ENCODE measurements at places on chromosomes 1 and 21. TPM values are rescaled to one million over a fixed set of nuclear protein-coding genes. Genes with fewer than 3 reads are reported as not detected.

- no peak for DNase-seq
Observed at GRCh38 chr1:68320349-68320748, 88.0 kb upstream of the WLS start.

GRCh38 chr1:93690921-93691789 is 9.5 kb upstream of the BCAR3 start:
- DNase-seq = no peak

DNA sequence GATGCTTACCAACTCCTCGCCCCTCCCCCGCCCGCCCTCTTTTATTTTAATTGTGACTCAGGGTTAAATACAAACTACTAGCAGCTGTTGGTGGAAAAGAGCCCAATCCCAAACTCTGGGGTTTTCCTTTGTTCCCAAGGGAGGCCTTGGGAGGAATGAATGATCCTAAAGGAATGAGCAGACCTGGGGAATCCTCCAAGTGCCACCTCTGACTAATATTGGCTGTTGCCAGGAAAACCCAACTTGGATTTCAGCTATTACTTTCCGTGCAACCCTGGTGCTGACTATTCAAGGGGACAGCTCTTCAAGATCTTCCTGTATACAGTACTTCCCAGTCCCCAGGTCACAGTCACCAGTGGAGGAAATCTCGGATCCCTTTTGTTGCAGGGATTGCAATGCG is 1.3 kb upstream of the S100A10 start:
- no peak for DNase-seq

Gene PAPPA2
- 1.6 TPM for total RNA-seq

Gene VANGL2
- 7.1 TPM for total RNA-seq

Gene TRMT13
- 25.8 TPM for total RNA-seq

Gene ARHGEF2
- 196 TPM for total RNA-seq

GRCh38 chr1:179786815-179787685 is 44.0 kb downstream of the FAM163A start:
- no peak for DNase-seq

- DNase-seq = no peak
Observed at GRCh38 chr1:234620272-234621126, 10.5 kb upstream of the IRF2BP2 start.

- no peak for DNase-seq
Observed at GRCh38 chr1:230125640-230126528, 58.8 kb downstream of the GALNT2 start.

DNA sequence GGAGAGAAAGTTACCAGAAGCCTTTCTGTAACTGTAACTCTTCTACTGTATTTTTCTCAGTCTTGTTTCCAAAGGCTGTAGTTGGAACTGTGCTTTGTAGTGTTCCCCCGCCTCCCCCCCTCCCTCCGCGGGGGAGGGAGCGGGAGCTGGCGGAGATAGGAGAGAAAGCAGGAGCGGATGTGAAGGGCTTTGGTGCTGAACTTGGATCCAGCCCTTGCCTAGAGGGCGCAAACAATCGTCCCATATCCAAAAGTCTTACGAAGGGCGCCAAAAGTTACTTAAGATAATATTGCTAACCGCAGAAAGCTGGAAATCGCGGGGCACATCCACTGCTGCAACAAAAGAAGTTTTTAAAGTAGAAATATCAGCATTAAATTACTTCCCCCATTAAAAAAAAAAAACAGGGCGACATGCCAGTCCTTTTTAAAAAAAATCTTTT is 2.4 kb upstream of the NFIA start:
- peak; percentile 88 for DNase-seq

Gene TRAF5
- 22.0 TPM for total RNA-seq

- no peak for DNase-seq
Observed at GRCh38 chr1:109617291-109617801, 2.1 kb downstream of the GNAT2 start.

Gene TIE1
- total RNA-seq = 58.0 TPM

Gene ARHGEF16
- total RNA-seq = 20.6 TPM

Gene DCDC2B
- total RNA-seq = not detected

GRCh38 chr1:239539051-239539450 is 152.7 kb downstream of the CHRM3 start:
- DNase-seq = no peak

DNA sequence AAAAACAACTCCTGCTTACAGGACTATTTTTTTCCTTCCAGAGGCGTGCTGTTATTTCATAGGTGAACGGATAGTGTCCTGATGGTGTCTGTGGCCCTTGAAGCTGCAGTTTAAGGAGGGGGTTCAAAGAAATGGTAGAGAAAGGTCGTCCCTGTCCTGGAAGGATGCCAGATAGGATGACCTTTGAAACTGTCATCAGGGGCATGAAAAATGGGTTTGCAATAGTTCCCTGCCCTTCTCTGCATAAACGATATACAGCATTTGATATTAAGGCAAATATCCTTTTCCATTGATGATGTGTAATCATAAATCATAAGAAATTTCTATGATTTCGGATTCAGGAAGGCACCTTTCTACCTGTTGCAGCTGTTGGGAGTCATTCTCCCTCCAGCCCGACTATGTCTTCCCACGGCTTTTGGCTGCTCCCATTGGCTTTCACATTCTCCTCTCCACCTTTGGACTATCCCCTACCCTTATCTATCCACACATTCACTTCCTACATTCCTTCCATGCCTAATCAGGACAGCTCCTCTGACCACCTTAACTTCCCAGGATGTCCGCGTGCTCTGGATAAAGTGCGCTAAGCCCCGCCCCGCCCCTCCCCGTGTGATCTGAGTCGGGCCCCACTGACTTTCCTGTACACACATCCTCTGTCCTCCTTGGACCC is 209.8 kb downstream of the DISC1 start:
- no peak for DNase-seq

DNA sequence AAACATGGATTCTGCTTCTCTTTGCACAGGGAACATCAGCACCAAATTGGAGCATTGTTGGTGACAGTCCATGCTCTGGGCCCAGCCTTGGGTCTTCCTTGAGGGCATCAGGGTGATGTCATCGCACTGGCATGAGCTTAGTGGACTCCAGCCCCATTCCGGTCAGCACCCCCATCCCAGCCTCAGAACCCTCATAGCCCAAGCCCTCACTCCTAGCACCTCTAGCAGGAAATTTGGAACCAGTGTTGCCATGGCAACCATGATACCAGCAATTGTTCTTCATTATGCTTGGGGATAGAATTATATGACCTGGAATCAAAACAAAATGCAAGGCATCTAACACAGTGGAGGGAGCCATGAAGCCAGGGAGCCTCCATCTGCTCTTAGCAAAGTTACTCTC is 83.1 kb downstream of the VWA5B1 start:
- no peak for DNase-seq

DNA sequence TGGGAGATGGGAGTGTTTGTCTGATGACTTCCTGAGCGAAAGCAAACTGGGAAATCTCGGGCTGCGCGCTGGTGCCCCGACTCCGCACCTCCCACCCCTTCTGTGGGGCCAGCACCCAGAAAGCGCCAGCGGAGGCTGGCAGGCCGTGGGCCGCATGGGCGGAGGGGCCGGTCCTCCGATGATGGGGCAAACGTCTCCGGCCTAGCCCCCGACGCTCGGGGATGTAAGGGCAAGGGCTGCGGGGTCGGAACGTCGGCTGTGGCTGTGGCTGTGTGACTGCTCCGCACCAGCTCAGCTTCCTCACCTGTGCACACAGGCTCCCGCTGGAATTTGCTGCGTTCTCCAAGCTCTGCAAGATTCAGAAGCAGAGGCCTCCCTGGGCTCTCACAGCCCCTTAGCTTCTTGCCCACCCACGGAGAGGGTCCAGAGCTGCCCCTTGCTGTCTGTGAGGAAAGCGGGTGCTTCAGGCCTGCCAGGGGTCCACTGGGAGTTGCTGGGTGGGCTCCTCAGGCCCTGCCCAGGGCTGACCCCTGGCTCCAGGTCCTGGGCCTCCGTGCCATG is 35.0 kb downstream of the COL18A1 start:
- no peak for DNase-seq

GRCh38 chr1:63428815-63429214 is 61.4 kb downstream of the ALG6 start:
- DNase-seq = no peak

DNA sequence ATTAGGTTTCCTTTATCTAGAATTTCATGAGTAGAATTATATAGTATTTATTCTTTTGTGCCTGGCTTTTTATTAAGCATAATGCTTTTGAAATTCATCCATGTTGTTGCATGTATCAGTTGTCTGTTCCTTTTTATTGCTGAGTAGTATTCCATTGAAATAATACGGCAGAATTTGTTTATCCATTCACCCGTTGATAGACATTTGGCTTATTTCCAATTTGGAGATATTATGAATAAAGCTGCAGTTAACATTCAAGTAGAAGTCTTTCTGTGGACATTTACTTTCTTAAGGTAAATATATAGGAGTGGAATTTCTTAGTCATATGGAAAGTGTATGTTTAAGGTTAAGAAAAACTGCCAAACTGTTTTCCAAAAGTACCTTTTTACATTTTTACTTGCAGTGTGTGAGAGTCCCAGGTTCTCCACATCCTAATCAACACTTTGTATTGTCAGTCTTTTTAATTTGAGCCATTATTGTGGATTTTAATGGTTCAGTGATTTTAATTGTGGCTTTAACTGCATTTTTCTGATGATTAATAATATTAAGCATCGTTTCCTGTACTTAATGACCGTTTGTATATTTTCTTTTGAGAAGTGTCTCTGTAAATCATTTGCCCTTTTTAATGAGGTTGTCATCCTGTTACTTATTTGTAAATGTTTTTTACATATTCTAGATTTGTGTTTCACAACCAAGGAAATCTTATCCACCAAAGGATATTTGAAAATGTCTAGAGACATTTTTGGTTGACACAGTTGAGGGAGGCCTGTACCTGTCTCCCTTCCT is 22.7 kb downstream of the KCTD3 start:
- DNase-seq = no peak

GRCh38 chr1:53128401-53128800 is 14.0 kb downstream of the SLC1A7 start:
- DNase-seq = peak; percentile 14

DNA sequence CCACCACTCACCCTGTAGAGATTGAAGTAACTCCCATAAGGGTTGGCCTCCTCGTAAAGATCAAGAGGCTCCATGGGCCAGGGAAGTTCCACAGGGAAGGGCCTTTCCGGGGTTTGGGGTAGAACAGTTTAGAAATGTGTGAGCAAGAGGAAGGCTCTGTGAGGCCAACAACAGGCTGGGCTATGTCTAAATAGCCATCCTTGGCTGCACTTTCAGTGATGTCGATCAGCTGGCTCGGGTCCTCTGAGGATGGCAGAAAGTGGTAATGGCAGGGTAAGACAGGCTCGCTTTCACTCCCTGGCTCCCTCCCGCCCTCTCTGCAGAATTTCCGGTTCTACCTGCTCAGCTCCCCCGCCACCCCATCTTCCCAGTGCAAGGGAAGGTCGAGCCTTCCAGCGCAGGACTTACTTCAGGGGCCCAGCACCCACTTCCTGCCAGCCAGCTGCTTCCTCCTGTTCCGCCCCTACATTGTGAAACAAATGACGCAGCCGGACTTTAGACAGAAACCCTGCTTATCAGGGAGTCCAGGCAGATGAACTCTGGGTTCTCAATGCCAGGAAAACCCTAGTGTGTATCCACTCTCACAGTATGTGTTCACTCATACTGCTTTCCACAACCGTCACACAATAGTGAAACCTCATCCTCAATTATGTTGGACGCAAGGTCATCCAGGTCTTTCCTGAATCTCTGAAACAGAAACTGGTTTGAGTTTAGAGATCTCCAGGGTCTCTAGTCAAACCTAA is 7.3 kb downstream of the F11R start:
- DNase-seq = peak; percentile 79

- peak; percentile 72 for DNase-seq
Observed at GRCh38 chr1:169586395-169587255, at the start of gene F5. Gene F5 (minus strand): TSS chr1:169586481. CDS start chr1:169586386, 95 bp downstream.

Gene PRRX1
- 169 TPM for total RNA-seq

Gene GPX7
- total RNA-seq = 12.2 TPM

GRCh38 chr1:212595787-212596714 is 12.5 kb upstream of the ATF3 start:
- DNase-seq = no peak

DNA sequence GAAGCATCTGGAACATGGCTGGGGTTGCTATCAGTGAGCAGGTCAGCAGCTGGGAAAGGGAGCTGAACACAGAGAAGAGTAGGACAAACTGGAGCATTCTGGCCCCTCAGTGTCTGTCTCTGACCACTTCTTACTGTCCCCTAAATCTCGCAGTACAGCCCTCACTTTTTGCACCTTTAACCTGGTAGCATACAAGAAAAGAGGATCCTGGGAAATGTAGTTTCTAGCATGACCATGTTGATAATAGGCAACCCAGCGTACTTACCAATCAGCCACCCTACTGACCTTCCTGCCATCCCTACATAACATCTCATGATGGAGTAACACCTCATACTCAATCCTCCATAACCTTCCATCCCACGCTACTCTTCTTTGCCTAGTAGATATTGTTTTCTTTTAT is 99.1 kb upstream of the RAVER2 start:
- no peak for DNase-seq

DNA sequence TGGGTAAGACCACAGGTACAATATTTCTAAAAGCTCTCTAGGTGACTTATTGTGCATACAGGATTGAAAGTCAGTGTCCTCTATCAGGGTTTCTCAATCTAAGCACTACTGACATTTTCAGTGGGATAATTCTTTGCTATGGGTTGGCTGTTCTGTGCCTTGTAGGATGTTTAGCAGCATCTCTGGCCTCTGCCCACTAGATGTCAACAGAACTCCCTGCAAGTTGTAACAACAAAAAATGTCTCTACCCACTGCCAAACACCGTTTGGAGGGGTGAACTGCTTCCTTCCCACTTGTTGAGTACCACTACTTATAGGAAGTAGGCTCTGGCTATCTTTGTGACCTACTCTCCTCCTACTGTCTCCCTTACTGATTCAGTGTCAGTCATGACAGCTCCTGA is 90.1 kb upstream of the ZRANB2 start:
- no peak for DNase-seq

Gene KPRP
- total RNA-seq = not detected

Gene TMEM59
- total RNA-seq = 283 TPM

- DNase-seq = peak; percentile 59
Observed at GRCh38 chr1:192787914-192788585, 20.8 kb upstream of the RGS2 start.

DNA sequence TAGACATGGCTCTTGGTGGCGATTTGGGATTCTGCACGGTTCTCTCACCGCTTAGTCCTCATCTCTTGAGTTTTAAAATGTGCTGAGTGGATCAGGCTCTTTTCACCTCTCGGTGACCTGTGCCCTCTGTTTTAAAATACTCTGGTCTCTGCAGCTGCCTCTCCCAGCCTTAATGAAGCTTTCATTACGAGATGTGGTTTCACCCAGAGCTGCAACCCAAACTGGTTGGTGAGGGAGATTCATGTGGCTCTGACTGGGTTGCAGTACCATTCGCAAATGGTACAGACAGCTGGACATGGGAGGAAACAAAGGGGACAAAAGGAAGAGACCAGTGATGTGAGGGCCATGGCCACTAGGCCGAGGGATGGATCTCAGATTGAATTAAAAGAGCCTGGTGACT is 258.9 kb downstream of the ASTN1 start:
- DNase-seq = no peak

- no peak for DNase-seq
Observed at GRCh38 chr1:118397496-118397859, 212.4 kb upstream of the SPAG17 start.

- DNase-seq = no peak
Observed at GRCh38 chr1:208058267-208058666, 147.3 kb upstream of the CD34 start.

All from sciatic nerve (tissue), 2 donors.